ENCODE measurements at places on chromosomes 5 and 9.

GRCh38 chr5:52491071-52491787, 296.5 kb upstream of the ITGA1 start:
- no peaks in the 10 kb centered on the region for H3K27me3 ChIP-seq
- H3K4me1 ChIP-seq, result no peaks in the 10 kb centered on the region
- no peaks in the 10 kb centered on the region for H3K36me3 ChIP-seq

- H3K4me3 ChIP-seq, result no peak overlapping the region
- H3K27ac ChIP-seq, result no peak overlapping the region
- H3K36me3 ChIP-seq, result no peaks in the 10 kb centered on the region
- no peaks in the 10 kb centered on the region for H3K27me3 ChIP-seq
- no peaks in the 10 kb centered on the region for H3K4me1 ChIP-seq
- no peak for DNase-seq
Observed at GRCh38 chr9:84450029-84450428, 109.5 kb upstream of the SLC28A3 start.

DNA sequence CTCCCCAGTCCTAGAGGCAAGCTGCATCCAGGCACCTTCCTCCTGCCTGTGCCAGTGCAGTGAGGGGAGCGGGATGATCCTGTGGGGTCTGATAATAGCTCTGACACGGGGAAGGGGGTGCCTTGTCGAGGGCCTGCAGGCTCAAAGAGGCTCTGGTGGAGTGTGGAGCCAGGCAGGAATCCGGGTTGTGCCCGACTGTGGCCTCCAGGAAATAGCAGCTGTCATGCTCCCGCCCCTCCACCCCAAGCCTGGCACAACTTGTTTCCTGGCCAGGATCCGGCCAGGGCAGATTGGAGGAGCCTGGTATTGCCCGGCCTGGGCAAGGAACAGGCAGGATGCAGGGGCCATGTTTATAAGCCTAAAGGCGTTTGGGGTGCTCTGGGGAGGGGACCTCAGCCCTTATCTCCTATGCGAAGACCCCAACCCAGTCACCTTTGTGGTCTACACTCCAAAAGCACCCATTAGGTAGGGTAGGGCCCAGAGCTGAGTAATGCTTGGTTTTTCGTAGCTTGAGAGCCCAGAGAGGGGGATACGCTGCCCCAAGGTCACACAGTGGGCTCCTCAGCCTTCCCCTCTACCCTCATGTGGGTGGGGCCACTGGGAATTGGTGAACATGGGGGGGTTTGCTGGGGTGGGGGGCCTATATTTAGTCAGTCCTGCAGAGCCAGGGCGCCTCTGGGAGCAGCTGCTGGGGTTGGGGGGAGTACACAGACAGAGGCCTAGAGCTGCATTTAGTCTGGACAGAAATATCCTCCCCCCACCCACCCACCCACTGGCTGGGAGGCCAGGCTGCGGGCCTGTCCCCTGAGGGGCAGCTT, 12.2 kb downstream of the CXXC5 start:
- H3K27ac ChIP-seq, result peak overlapping the region; percentile 60
- peaks cover 35% of the 10 kb centered on the region for H3K4me1 ChIP-seq
- H3K36me3 ChIP-seq, result peaks cover 2% of the 10 kb centered on the region
- H3K27me3 ChIP-seq, result no peaks in the 10 kb centered on the region

- DNase-seq, result no peak
- H3K4me3 ChIP-seq, result peak overlapping the region; percentile 12
- H3K36me3 ChIP-seq, result no peaks in the 10 kb centered on the region
- no peak overlapping the region for H3K27ac ChIP-seq
- H3K4me1 ChIP-seq, result peaks cover 44% of the 10 kb centered on the region
- H3K27me3 ChIP-seq, result no peaks in the 10 kb centered on the region
Observed at GRCh38 chr5:158979749-158980521, 119.8 kb downstream of the EBF1 start.

DNA sequence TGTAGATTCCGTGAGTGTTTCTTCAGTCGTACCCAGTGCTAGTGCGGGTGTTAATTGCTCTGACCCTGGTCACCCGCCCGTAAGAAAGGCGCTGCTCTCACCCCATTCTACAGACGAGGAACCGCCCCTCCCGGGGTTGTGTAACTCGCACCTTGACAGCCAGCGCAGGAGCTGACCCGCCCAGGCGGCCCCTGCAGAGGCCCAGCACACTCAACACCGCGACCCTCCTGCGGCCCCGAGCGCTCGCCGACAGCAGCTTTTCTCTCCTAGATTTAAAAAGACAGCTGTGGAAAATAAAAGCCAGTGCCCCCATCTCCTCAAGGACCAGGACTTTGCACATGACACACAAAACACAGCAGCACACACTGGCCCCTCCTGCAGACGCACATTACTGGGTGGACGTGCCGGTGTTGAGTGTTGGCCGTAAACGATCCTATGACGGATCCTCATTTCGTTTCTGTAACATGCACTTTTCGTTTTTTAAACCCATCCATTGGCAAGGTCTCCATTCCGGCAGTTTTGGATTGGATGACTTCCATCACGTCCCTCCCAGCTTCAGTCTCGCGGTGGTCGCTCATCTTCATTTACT, 22.9 kb downstream of the OR2V2 start:
- H3K27ac ChIP-seq, result no peak overlapping the region
- no peaks in the 10 kb centered on the region for H3K36me3 ChIP-seq
- DNase-seq, result no peak
- peaks cover 10% of the 10 kb centered on the region for H3K4me1 ChIP-seq
- H3K4me3 ChIP-seq, result peak overlapping the region; percentile 32

DNA sequence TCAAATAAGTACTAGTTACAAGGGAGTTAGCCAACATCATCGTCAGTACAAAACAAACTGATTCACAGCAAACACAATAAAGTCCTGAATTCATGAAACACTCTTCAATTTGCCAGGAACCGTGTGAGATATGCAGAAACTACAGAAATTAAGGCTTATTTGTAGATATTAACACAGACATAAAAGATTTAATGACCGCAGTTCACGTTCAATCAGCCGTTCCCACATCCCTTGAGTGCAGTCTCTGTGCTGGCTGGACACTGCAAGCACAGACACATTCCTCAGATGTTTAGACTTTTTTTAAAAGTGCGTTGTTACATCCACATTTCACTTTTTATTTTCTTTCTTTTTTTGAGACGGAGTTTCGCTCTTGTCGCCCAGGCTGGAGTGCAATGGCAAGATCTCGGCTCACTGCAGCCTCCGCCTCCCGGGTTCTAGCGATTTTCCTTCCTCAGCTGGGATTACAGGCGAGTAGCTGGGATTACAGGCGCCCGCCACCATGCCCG, 566 bp upstream of the CEP78 start:
- no peaks in the 10 kb centered on the region for H3K27me3 ChIP-seq
- peak overlapping the region; percentile 94 for H3K4me3 ChIP-seq
- no peak for DNase-seq
- peaks cover 11% of the 10 kb centered on the region for H3K4me1 ChIP-seq

GRCh38 chr9:100856238-100856637, 172.3 kb upstream of the PLPPR1 start:
- no peak overlapping the region for H3K4me3 ChIP-seq
- H3K27me3 ChIP-seq, result no peaks in the 10 kb centered on the region
- H3K27ac ChIP-seq, result no peak overlapping the region
- H3K36me3 ChIP-seq, result no peaks in the 10 kb centered on the region

GRCh38 chr5:40220260-40220659, 459.5 kb upstream of the PTGER4 start:
- no peak overlapping the region for H3K4me3 ChIP-seq
- DNase-seq, result no peak

DNA sequence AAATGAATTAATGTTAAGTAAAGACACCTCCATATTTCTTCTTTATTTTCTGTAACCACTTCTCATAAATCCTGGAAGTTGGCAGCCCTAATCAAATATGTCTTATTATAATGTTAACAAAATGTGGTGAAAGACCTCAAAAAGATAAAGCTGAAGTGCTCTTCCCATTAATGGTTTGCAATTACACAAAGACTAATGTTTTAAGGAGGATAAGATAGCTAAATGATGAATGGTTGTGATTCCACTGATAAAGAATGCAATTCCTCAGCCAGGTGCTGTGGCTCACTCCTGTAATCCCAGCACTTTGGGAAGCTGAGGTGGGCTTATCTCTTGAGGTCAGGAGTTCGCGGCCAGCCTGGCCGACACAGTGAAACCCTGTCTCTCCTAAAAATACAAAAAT, 125.8 kb upstream of the SNX2 start:
- H3K4me3 ChIP-seq, result no peak overlapping the region
- H3K27me3 ChIP-seq, result no peaks in the 10 kb centered on the region
- no peaks in the 10 kb centered on the region for H3K36me3 ChIP-seq
- DNase-seq, result no peak
- no peaks in the 10 kb centered on the region for H3K4me1 ChIP-seq

- H3K27ac ChIP-seq, result no peak overlapping the region
- H3K27me3 ChIP-seq, result no peaks in the 10 kb centered on the region
- no peak overlapping the region for H3K4me3 ChIP-seq
- DNase-seq, result no peak
- no peaks in the 10 kb centered on the region for H3K36me3 ChIP-seq
- peaks cover 2% of the 10 kb centered on the region for H3K4me1 ChIP-seq
Observed at GRCh38 chr9:95313010-95313498, 4.5 kb downstream of the FANCC start.

GRCh38 chr5:68372161-68372560, 156.6 kb downstream of the PIK3R1 start:
- no peak for DNase-seq
- no peak overlapping the region for H3K27ac ChIP-seq
- H3K4me3 ChIP-seq, result no peak overlapping the region
- no peaks in the 10 kb centered on the region for H3K36me3 ChIP-seq
- no peaks in the 10 kb centered on the region for H3K27me3 ChIP-seq

DNA sequence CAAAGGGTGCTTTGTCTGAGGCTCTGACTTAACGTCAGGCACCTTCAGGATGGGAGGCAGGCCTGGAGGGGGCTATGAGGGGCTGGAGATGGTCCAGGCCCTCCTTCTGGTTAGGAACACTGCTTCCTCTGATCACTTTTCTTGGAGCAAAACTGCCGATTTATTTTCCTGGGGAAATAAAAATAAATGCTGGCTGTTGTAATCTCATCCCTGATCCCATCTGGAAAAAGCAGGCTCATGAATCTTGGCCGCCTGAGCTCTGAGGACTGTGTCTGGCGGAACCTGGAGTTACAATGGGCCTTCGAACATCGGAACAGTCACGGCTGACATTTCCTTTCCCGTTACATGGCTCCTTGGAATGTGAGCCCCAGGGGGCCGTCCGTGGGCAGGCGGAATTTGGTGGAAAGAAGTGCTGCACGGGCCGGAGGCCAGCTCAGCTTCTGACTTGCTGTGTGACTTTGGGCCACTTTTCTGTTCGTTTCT, 157.8 kb downstream of the RGS3 start:
- H3K4me3 ChIP-seq, result no peak overlapping the region
- no peak for DNase-seq
- H3K4me1 ChIP-seq, result peaks cover 33% of the 10 kb centered on the region
- peak overlapping the region; percentile 30 for H3K27ac ChIP-seq
- H3K36me3 ChIP-seq, result no peaks in the 10 kb centered on the region

GRCh38 chr9:84154320-84154719, 173.7 kb downstream of the RMI1 start:
- H3K4me3 ChIP-seq, result no peak overlapping the region
- peaks cover 11% of the 10 kb centered on the region for H3K4me1 ChIP-seq
- no peaks in the 10 kb centered on the region for H3K36me3 ChIP-seq
- DNase-seq, result no peak
- H3K27me3 ChIP-seq, result no peaks in the 10 kb centered on the region

- H3K27ac ChIP-seq, result no peak overlapping the region
- no peaks in the 10 kb centered on the region for H3K36me3 ChIP-seq
- H3K4me1 ChIP-seq, result peaks cover 2% of the 10 kb centered on the region
- peaks cover 8% of the 10 kb centered on the region for H3K27me3 ChIP-seq
- DNase-seq, result no peak
Observed at GRCh38 chr5:152092580-152092979, 167.9 kb upstream of the GLRA1 start.

DNA sequence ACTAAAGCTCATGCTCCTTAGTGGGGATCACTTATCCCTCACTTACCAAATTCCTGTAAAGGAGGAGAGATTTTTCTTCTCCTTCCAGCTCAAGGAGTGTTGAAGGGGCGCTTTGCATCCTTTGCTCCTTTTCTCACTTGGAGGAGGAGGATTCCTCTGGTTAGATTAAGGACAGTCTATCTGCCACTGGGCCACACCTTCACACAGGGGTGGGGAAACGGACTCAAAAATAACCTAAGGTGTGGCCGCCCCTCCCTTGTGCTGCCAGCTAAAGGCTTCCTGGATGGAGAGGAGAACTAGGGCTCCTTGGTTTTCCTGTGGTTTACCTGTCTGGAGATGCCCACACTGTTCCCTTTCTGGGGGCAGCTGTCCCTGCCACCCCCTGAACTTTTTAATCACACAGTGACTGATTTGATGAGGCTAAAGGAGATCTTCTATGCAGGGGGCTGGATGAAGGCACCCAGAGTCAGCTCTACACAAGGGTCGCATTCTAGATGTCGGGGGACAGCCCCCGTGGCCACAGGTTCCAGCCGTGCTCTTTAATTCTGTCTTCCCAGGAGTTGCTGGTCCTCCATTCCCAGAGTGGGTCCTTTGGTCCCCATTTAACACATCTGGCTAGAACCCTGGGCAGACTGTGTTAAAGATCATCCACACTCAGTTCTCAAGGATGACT, 14.4 kb downstream of the GLRX start:
- no peaks in the 10 kb centered on the region for H3K36me3 ChIP-seq
- H3K27ac ChIP-seq, result no peak overlapping the region
- no peak for DNase-seq
- H3K4me3 ChIP-seq, result no peak overlapping the region
- peaks cover 10% of the 10 kb centered on the region for H3K4me1 ChIP-seq

DNA sequence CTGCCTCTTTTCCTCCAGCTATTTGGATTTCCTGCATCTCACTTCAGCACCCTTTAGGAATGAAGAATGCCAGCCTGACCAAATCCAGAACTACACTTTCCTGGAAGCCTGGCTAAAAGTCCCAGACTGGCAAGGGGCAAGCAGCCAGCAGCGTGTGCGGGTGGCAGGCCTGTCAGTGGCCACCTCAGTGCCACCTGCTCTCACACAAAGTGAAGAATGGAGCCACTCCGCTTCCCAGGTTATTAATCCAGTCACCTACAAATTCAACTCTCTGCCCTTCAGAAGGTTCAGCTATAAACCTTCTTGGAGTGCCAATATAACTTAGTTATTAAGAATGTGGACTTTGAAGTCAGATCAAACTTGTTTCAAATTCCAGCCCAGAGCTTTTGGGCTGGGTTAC, 6.7 kb upstream of the ALDOB start:
- no peak overlapping the region for H3K4me3 ChIP-seq
- no peaks in the 10 kb centered on the region for H3K36me3 ChIP-seq
- no peak overlapping the region for H3K27ac ChIP-seq
- peaks cover 4% of the 10 kb centered on the region for H3K4me1 ChIP-seq
- no peaks in the 10 kb centered on the region for H3K27me3 ChIP-seq

DNA sequence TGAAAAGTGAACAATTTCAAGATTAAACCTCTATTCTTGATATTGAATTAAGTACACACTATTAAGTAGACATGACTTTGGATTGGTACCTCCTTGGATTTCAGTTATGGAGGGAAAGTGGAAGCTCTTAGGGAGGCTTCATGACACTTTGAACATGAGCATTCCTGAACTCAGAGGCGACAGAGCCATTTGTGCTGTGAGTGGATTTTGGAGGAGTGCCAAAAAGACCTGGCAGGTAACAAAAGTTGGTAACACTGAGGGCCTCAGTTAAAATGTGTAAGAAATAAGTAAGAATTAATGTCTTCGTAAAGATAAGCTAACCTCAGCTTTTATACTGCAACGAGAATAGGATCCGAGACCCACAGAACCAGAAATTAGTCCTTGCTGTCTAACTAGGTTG, 356.7 kb downstream of the ARRDC3 start:
- no peak for DNase-seq
- no peak overlapping the region for H3K27ac ChIP-seq
- no peaks in the 10 kb centered on the region for H3K27me3 ChIP-seq
- H3K4me3 ChIP-seq, result no peak overlapping the region
- no peaks in the 10 kb centered on the region for H3K36me3 ChIP-seq

- H3K27ac ChIP-seq, result peak overlapping the region; percentile 72
- no peaks in the 10 kb centered on the region for H3K27me3 ChIP-seq
- H3K4me1 ChIP-seq, result peaks cover 14% of the 10 kb centered on the region
- peak; percentile 18 for DNase-seq
- H3K36me3 ChIP-seq, result peaks cover 5% of the 10 kb centered on the region
Observed at GRCh38 chr9:100352201-100352726, 478 bp downstream of the TEX10 start.

All from neuronal stem cell (in vitro differentiated cells).